ENCODE measurements at places on chromosomes 7 and 10. TPM values are rescaled to one million over a fixed set of nuclear protein-coding genes. Genes with fewer than 3 reads are reported as not detected.

DNA sequence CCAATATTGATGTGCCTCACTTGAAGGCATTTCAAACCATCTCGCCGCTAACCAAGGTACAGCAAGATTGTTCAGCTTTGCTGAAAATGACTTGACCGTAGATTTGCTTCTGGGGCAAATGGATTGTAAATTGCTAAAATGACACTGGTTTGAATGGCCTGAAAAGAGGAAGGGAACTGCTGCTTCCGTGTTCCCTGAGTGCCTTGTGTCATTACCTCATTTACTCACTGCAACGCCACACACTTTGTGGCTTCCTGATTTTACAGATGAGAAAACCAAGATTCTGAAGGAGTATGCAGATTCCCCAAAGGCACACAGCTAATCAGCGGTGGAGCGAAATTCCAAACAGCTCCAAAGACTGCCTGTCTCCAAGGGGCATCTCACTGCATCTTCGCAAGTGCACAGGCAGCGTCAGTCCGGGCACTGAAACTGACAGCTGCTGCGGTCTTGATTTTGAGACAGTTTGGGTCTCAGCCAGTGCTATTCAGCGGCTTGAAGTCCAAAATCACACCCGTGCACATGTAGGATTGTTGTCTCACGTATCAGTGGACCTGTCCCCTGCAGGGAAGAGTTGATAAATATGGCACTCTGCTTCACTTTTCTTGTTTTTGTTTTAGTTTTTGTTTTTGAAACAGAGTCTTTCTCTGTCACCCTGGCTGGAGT, 290.9 kb downstream of the DPP6 start:
- no peak overlapping the region for H3K4me3 ChIP-seq
- no peaks in the 10 kb centered on the region for H3K27me3 ChIP-seq
- no peaks in the 10 kb centered on the region for H3K4me1 ChIP-seq
- DNase-seq = no peak
- H3K27ac ChIP-seq = no peak overlapping the region

GRCh38 chr7:5466551-5466950, 42.9 kb upstream of the TNRC18 start:
- no peaks in the 10 kb centered on the region for H3K4me1 ChIP-seq
- no peaks in the 10 kb centered on the region for H3K36me3 ChIP-seq
- no peaks in the 10 kb centered on the region for H3K27me3 ChIP-seq
- no peak overlapping the region for H3K4me3 ChIP-seq
- no peak for DNase-seq
- H3K27ac ChIP-seq = no peak overlapping the region

SLC39A12 gene
- 0.32 TPM for total RNA-seq

CRHR2 gene
- total RNA-seq = 0.23 TPM

GRCh38 chr10:99913831-99914235, 95.9 kb downstream of the DNMBP start:
- H3K4me1 ChIP-seq = no peaks in the 10 kb centered on the region
- no peak overlapping the region for H3K4me3 ChIP-seq
- no peak for DNase-seq
- H3K27me3 ChIP-seq = no peaks in the 10 kb centered on the region

ZNF107 gene
- total RNA-seq = 9.5 TPM

DGKB gene
- 0.96 TPM for total RNA-seq

COBL gene
- total RNA-seq = 1.5 TPM

HHEX gene
- total RNA-seq = 11.5 TPM

HYAL4 gene
- total RNA-seq = not detected

GRCh38 chr10:110918643-110919348, at the start of gene BBIP1:
TSS of gene BBIP1 (minus strand) at chr10:110919180. CDS start at chr10:110918157, 1,023 bp downstream.
- no peaks in the 10 kb centered on the region for H3K27me3 ChIP-seq
- peak within 1 kb of the TSS; percentile 98 for H3K4me3 ChIP-seq
- H3K27ac ChIP-seq = peak within 1 kb of the TSS; percentile 93
- DNase-seq = no peak
